ENCODE measurements at places on chromosomes 16 and 17.

DNA sequence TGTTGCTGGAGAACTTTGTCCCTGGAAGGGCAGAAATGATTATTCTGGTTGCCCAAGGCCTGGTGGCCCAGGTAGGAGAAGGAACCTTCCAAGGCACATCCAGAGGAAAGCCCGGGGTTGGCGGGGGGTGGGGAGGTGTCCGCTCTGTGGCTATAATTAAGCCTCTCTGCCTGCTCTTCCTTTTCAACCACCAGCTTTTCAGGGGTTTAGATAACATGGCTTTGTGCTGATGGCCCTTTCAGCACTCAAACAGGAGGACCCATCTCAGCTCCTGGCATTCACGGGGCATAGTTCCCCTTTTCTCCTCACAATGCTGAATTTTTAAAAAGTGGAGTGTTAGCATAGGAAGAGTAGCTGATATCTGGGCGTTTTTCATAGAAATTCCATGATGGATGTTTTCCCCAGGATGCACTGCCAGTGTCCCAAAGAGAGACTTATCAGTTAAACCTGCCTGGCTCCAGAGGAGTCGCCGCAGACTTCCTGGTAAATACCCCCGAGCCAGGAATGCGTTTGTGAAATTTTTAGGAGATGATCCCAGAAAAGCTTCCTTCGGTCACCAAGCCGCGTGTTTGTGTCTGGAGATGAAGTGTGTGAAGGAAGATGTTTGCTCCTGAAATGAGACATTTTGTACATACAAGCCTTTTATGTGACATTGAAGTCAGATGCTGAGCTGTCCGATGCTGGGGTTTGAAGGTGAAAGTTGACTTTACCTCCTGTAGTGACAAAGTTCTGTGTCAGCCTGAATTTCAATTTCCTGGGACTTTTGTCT is 188.5 kb downstream of the MSI2 start:
- no peak for DNase-seq

DNA sequence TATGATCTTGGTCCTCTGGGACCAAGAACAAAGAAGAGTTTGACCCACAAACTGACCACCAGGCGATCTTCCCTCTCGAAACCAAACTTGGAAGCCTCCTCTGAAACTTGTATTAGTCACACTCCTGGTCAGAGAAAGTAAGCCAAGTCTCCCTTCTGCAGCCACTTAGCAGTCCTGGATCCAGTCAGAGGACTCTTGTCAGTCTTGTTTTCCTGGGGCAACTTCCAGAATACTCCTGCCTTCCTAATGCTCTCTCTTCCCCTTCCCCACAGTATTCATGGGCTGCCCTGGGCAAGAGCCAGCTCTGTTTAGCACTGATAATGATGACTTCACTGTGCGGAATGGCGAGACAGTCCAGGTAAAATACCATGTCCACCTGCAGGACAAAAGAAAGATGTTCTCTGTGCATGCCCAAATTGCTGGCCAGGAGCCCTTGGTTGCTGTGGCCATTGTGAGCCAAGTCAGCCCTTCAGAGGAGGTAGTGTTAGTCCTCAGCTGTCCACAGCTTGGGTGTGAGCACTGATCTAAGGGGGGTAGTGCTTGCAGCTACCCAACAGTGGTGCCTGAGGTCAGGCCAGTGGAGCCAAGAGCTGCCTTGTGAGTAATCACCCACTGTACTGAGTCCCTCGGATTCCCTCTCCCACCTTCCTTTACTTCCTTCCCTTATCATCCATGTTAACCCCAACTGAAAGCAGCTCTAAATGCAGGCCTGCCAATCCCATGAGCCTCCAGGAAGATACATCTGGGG is 31.2 kb downstream of the CDH3 start:
- DNase-seq, result no peak

DNA sequence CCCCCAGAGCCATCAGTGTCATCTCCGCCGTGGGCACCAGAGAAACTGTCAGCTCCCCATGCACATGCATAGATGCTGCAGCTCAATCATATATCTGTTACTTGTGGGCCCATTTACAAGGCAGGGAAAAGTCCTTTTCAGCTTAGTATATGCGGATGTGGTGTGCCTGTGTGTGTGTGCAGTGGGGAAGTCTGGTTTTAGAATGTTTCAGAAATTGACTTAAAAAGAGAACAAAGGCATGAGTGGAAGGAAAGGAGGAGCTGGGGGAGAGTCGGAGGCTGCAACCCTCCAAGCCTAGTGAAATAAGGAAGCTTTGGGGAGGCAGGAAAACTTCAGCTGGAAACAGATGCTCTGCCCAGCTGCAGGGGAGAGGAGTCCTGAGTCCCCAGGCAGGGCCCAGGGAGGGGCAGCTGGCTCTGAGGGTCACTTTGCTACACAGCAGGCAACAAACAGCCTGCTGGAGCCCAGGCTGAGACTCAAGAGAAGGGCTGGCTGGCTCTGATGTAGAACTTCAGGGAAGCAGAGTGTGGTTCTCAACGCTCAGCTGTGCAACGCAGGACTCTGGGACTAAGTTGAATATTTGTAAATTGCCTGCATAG is 11.1 kb upstream of the CD300LD start:
- no peak for DNase-seq

DNA sequence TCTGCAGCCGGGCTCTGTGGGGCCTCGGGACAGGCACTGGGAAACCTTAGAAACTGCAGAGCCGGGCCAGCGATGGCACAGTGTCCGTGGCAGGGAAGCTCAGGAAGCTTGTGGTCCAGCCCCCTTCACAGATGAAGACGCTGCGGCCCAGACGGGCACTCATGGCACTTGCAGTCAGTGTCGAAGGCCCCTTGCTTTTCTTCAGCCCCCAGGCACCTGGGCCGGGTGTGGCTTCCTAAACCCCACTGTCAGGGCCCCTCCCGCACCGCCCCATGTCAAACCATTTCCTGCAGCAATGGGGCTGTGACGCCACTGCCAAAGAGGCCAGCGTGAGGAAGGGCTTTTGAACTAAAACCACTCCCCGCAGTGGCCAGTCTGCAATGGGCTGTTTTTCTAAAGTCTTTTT is 164.0 kb downstream of the LAT start:
- no peak for DNase-seq

DNA sequence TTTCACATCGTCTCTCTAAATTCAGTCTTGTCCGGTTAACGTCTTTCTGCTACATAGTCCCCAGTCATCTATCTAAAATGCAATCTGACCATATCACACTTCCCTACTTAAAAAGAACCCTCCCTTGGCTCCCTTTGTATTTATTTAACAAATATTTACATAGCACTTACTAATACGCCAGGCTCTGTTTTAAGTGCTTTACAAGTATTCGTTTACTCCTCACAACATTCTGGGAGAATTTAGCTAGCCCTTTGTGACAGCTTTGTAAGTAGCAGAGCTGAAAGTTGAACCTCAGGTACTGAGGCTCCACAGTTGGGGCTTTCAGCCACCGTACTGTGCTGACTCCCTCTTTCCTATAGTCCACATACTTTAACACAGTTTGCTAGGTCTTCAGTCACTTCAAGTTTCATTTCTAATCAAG is 9.2 kb downstream of the PAFAH1B1 start:
- DNase-seq, result peak; percentile 16

- DNase-seq, result no peak
Measured at GRCh38 chr17:61744804-61745203, 118.5 kb downstream of the BRIP1 start.

DNA sequence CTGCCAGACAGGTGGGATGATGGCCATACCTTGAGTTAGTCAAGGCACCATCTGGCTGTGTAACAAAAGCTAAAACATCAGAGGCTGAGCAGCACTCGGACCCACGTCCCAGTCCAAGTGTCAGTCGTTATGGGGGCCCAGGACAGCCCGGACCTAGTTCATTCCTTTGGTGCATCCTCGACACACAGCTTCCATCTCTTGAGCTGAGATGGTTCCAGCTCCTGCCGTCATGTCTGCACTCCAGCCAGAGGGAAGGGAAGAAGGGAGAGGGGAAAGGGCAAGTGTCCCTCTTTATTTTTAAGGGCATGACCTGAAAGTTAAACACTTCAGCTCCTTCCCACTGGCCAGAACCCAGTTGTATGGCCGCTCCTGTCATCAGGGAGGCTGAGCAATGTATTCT is 218.0 kb downstream of the SEC14L1 start:
- DNase-seq, result no peak

DNA sequence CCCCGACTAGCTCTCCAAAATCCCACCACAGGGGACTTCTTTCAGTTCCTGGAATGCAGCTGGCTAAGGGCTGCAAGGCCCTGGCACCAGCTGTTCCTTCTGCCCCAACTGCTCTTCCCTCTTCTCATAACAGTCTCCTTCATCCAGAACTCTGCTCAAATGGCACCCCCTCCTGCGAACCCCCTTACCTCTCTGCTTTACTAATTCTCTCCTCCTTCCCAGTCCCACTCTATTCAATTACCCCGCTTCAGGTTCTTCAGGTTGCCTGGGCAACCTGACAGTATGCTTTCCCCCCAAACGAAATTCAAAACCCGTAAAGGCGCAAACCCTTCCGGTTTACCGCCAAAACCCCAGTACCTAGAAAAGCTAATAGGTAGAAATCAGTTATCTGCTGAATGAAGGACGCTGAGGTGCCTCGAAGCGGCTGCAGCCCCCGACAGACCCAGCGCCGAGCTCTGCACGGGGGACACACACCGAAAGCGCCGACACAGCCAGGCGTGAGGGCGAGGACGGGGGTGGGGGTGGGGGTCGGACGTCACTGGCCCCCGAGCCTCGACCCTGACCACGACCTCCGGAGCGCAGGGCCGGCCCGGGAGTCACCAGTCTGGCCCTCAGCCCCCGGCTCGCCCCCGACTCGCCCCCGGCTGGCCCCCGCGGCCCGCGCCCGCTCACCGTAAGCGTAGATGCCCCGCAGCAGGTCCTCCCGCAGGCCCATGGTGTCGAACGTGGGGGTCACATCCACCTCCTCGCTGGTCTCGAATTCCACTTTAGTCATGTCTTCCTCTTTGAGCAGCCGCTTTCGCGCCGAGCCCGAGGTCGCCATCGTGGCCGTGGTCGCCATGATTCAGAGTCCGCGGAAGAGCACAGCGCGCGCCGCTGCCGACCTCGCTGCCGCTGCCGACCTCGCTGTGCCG is 550 bp downstream of the EIF4A3 start:
- DNase-seq, result peak; percentile 16

DNA sequence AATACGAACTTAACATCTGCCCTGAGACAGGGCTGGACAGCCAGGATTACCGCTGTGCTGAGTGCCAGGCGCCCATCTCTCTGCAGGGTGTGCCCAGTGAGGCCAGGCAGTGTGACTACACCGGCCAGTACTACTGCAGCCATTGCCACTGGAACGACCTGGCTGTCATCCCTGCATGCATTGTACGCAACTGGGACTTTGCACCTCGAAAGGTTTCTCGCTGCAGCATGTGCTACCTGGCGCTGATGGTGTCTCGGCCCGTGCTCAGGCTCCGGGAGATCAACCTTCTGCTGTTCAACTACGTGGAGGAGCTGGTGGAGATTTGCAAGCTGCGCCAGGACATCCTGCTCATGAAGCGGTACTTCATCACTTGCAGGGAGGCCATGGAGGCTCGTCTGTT is 33.7 kb downstream of the CDRT15L2 start:
- no peak for DNase-seq

DNA sequence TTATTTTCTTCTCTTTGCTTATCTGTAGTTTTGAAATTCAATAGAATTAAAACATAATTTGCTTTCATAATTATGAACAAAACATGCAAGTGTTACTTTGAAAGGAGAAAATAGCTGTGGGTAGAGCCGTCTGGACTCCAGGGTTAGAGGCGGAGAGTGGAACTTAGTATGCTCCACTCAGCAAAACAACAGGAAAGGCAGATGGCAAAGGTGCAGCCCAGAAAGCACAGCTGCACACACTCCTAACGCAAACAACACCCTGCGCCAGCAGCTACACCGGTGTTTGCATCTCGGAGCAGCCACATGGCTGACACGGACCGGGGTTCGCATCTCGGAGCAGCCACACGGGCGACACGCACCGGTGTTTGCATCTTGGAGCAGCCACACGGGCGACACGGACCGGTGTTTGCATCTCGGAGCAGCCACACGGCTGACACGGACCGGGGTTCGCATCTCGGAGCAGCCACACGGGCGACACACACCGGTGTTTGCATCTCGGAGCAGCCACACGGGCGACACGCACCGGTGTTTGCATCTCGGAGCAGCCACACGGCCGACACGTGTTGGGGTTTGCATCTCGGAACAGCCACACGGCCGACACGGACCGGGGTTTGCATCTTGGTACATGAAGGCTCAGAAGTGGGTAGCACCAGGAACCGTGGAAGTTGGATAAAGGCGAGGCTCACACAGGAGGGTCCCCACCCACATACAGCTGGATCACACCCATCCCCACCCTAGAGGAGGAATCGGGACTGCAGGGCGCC is 12.2 kb upstream of the CAPN15 start:
- no peak for DNase-seq

GRCh38 chr17:13031718-13032350 is 14.0 kb upstream of the ELAC2 start:
- peak; percentile 47 for DNase-seq

DNA sequence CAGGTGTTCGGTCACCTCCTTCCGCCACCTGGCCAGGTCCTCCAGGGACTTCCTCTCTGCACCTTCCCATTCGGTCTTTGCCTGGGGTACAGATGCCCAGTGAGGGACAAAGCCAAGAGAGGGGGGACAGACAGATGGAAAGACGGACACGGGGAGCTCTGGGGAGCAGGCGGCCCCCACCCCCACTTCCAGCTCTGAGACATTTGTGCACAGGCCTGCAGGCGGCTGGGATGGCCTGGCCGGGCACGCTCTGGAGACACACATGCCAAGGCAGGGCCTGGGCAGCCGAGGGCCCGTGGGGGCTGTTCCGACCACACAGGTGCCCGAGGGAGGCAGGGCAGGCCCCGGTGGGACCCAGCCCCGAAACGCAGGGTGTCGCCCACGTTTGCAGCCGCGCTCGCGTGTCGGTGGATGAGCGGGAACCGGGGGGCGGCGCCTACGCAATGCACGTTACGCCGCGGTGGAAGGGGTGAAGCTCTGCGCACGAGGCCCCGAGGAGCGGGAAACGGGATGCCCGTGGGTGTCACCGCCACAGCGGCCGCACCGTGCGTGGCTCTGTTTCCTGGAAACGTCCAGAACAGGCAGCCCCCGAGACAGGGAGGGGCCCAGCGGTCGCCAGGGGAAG is 6.0 kb downstream of the PERCC1 start:
- no peak for DNase-seq

GRCh38 chr17:43864161-43864984 is 17.4 kb downstream of the CD300LG start:
- no peak for DNase-seq

DNA sequence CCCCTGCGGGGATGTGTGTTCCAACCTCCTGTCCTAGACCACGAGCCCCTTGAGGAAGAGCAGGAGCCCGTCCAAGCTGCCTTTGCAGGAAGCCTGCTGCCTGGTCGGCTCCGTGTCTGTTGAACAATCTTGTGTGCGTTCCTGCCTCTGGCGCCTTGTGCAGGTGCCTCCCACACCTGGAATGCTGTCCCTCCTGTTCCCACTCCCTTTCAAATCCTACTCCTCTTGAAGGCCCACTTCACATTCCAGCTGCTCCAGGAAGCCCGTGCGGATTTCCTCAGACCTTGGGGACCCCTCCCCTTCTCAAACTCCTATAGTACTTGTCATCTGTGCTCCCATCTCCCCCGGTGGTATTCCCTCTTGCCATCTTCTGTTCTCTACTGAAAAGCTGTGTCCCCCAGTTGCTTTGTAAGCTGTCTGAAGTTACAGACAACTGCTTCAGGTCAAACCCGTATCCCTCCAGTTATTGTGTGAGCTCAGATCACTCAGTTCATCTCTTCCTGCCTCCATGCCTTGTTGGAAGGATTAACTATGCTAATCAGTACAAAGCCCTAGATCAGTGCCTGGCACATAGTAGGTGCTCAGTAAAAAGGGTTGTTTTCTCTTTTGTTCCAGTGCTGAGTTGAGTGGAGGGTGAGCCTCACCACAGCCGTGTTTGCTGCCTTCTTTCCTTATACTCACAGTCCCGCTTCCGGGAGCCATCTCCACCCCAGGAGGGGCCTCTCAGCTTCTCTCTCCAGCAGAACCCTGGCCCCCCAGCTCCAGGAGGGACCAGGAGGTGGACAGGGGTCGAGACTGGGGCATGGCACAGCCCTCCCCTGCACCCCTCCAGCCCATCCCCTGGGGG is 241.8 kb upstream of the CIBAR2 start:
- DNase-seq, result no peak

Measured in IMR-90 (cell line).